ENCODE measurements at places on chromosomes 3 and 15.

GRCh38 chr15:96701877-96702276 lies 371.4 kb downstream of the NR2F2 start:
- DNase-seq: no peak

DNA sequence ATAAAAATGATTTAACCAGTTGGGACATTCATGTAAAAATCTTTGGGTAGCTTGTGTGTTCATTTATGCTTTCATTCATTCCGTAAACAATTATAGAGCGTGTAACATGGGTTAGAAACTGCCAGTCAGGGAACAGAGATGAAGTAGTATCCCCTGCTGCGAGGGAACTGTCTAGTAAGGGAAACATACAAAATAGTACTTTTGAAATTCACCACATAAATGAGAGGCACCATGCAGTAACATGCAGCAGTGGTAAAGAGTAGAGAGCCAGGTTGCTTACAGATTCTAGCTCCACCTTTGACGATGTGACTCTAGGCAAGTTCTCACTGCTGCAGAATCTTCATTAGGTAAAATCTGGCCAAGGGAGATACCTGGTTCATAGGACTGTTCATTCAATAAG lies 938 bp downstream of the DZIP3 start:
- peak; percentile 22 for DNase-seq

DNA sequence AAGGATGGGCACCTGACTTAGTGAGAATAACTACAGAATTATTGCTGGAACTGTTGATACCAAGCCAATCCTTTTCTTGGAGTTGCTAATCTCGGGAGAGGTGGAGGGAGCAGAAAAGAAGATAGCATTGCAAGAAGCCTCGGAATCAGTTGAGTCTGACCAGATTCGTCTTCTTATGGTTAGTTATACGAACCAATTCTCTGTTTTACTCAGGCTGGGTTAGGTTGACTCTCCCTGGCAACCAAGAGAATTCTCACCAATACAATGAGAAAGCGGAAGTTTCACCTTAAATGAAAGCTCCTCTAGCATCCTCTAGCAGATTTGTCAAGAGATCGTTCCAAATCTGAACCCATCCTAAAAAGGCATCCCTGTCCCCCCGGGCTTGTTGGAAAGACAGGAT lies 43.5 kb upstream of the UBE2E1 start:
- DNase-seq: no peak

- DNase-seq: no peak
Measured at GRCh38 chr3:101729586-101729985, 5.2 kb downstream of the CEP97 start.

DNA sequence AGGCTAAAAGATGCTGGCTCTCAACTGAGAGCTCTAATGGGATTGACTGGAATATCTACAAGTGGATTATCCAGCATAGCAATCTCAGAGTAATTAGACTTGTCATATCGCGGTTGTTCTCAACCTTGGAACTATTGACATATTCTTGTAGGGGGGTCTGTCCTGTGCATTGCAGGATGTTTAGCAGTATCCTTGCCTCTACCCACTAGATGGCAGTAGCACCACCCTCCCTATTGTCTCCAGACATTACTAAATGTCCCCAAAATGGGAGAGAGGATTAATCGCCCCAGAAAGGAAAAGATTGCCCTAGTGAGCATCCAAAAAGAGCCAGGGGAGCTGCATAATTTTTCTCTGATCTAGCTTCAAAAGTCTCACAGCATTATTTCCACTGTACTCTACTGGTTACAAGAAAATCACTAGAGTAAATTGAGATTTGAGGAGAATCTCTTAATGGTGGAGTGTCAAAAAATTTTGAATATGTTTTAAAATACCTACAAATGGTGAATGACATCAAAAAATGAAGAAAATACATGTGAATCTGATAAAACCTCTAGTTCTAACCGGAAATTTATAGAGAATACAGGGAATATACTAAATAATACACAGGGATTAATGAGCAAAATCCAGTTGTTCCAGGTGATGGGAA lies 388.2 kb upstream of the AGTR1 start:
- DNase-seq: peak; percentile 50
